ENCODE measurements at places on chromosomes 6 and 20.

DNA sequence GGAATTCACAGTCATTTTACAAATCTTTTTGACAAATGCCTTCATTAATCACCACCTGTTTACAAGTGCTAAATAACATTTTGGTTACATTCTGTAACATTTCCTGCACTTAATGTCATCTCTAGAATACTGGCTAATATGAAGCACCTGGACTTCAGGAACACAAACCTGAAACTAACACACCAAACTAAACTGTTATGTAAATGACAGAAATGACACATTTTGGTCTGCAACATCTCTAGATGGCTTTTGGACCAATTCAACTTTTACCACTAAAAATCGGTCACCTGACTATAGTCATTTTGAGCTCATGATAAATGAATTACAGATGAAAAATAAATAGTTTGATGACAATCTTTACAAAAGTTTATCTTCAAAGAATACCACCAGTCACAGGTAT, 80.6 kb downstream of the ATG5 start:
- no peak for DNase-seq

DNA sequence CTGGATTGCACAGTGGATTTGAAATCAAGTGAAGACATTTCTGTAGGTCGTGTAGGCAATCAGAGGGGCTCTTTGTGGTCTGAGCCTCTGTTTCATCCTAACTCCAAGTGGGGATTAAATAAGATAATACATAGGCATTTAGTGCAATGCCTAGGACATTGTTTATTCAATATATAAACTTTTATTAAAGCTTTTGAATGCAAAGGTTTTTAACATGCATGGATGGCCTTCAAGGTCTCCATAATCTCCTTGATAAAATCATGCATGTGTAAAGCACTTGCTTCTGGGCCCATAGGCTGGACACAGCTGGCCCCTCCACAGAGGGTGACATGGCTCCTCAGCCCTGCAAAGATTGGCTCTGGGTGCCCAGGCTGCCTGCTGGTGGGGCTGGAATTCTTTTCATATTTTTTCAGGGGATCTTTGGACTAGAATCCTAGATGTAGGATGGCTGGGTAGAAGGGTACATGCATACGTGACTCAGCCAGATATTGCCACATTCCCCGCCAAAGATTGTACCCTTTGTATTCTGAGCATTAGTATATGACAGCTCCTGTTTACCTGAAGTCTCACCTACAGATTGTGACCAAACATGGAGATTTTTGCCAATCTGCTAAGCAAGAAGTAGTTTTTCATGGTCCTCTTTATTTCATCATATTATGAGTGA, 19.0 kb upstream of the AVP start:
- no peak for DNase-seq

GRCh38 chr20:39986173-39986904, 702.7 kb downstream of the MAFB start:
- DNase-seq = no peak

- no peak for DNase-seq
Observed at GRCh38 chr6:112466373-112467151, 119.4 kb downstream of the RFPL4B start.

DNA sequence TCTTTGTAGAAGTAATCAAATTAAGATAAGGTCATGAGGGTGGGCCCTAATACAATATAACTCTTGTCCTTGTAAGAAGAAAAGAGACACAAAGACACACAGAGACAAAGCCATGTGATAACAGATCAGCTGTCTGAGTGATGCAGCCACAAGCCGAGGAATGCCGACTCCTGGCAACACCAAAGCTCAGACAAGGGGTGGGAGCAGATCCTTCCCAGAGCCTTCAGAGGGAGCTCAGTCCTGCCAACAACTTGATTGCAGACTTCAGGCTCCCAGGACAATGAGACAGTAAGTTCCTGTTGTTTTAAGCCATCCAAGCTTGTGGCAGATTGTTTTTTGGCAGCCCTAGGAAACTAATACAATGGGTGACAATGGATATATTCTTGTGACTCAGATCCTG, 325.0 kb upstream of the AGPAT4 start:
- DNase-seq = no peak

DNA sequence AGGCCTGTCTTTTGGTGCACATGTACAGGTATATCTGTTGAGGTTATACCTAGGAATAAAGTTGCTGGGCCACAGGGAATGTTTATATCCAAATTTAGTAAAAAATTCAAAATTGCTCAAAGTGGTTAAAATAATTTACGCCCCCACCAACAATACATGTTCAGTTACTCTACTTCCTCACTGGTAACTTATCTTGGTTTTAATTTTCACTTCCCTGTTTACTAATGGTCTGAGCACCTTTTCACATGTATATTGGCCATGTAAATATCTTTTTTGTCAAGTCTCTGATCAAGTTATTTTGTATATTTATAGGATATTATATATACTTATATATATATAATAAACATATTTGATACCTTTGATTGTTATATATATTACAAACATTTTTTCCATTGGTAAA, 9.7 kb downstream of the PDE7B start:
- no peak for DNase-seq

Data from stimulated activated CD4-positive, alpha-beta T cell treated with anti-CD3 and anti-CD28 coated beads, Interleukin-2, amount 100 ng/mL, for 24 hours (primary cell).